ENCODE measurements at places on chromosomes 4 and X. TPM values are rescaled to one million over a fixed set of nuclear protein-coding genes. Genes with fewer than 3 reads are reported as not detected.

DNA sequence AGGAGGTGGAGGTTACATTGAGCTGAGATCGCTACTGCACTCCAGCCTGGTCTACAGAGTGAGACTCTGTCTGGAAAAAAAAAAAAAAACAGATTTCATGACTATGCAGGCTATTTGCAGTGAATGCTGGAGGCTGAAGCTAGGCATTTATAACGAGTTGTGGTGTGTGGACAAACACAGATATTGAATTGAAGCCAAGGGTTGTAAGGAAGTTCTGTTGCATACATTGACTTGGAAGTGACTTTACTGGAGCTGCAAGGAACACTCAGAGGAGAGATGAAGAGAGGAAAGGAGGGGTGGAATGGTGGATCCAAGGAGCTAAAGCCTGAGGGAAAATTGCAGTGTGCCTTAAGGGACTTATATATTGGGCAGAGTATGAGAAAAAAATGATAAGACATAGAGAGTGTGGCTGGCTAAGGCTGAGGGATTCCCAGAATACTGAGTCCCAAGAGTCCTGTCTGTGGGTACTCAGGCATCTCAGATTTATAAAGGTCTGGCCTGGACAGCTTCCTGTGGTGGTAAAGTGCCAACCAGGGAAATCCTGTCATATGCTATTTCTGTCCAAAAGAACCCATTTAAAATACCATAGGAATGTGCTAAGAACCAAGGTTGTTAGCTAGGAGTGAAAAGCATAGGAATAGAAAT, 87.8 kb upstream of the GUCY1A1 start:
- DNase-seq, result no peak

- DNase-seq, result no peak
Observed at GRCh38 chr4:79613269-79613935, 205.4 kb upstream of the GK2 start.

DNA sequence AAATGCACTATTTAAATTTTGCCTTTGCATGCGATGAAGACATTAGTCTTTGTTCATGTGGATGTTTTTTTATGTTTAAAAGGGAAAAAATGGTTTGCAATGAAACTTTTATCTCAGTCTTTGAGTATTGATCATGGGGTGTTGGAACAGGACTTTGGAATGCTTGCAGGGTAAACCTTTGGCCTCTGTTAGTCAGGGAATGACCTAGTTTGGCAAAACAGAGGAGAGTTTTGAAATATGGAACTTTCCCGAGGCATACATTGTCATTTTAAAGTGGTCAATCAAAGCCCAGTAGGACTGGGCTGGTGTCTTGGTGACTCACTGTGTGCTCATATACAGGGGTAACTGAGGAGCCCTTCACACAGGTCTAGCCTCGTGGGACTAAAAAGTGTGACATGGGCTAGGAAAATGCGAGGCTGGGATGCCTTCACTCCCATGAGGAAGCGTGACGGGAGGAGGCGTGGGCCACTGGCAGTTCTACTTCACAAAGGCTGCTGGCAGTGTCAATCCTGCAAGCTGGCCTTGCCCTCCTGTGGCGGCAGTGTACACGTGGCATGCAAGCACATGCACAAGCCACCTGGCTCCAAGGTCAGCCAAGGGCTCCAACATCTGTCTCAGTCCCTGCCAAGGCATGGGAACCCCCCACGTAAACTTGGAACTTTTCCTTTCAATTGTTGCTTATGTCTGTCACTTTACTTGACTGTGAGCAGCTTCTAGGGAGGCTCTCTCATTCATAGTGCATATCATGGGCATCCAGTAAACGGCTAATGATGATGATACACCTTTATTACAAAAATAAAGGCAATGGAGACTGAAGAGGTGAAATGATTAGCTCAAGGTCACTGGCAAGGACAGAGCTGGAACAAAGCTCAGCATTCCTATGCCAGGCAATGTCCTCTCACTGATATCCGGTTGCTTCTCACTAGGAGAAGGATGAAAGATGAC, 5.2 kb upstream of the F11 start:
- peak; percentile 22 for DNase-seq

- no peak for DNase-seq
Observed at GRCh38 chr4:177448850-177449249, 6.6 kb upstream of the AGA start.

DNA sequence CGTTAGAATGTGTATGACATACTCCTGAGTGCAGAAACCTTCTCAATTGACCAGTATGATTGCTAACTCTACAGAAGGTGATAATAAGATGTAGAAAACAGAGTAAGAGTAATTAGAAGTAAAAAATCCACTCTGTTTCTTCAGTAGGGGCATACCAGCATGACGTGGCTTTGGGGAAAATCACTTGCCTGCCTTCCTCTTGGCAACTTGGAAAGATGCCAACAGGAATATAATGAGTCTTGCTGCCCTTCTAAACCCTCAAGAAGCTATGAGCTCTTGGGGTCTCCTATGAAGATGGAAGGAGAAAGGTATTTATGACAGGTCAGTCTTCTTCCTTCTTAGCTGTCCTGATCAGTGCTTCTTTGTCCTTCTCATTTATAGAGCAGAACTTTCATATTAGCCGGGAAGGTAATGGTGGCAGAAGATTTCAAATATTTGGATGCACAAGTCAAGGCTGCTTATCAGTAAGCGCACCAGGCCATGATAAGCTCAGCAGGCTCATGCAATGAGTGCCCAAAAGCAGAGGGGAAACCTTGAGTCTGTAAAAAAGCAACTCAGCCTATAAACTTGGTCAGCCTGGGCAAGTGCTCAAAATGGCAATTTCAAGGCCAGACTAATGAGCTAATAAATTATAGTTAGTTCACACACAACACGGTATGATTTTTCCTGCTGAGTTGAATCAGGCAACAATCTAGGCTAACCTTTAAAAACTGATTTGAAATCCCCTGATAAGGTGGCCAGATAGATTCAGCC, 69.7 kb upstream of the PPARGC1A start:
- DNase-seq, result no peak

DNA sequence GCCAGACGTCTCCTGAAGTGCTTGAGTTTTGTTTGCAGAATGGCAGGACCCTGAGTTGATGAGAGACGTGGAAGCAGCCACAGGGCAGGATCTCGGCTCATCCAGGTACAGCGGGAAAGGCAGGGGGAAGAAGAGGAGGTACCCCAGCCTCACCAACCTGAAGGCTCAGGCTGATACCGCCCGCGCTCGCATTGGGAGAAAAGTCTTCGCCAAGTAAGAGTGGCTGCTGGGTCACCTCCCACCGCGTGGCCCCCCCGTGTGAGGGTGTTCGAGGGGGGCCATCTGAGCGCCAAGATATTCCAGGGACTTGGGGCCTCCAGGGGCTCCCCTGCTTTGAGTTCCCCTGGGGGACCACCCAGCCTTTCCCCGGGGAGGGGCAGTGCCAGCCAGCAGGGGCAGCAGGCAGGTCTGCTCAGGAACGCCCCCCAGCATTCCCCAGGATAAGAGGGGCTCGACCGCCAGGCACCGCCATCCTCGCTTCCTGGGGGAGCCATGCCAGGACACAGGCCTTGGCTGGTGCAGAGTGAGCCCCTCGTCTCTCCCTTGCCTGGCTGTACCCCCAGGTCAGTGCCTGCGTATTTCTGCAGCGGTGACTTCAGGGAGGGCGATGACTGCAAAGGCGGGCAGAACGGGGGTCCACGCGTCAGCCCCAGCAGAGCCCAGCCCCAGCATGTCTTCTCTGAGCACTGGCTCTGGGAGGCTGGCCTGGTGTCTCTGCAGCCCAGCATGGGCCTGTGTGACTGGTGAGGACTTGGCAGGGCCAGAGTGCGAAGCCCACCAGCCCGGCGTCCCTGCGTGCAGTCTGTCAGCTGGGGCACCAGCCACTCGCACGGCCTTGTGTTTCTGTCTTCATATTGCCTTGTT, 22.3 kb downstream of the NKX1-1 start:
- DNase-seq, result no peak

DNA sequence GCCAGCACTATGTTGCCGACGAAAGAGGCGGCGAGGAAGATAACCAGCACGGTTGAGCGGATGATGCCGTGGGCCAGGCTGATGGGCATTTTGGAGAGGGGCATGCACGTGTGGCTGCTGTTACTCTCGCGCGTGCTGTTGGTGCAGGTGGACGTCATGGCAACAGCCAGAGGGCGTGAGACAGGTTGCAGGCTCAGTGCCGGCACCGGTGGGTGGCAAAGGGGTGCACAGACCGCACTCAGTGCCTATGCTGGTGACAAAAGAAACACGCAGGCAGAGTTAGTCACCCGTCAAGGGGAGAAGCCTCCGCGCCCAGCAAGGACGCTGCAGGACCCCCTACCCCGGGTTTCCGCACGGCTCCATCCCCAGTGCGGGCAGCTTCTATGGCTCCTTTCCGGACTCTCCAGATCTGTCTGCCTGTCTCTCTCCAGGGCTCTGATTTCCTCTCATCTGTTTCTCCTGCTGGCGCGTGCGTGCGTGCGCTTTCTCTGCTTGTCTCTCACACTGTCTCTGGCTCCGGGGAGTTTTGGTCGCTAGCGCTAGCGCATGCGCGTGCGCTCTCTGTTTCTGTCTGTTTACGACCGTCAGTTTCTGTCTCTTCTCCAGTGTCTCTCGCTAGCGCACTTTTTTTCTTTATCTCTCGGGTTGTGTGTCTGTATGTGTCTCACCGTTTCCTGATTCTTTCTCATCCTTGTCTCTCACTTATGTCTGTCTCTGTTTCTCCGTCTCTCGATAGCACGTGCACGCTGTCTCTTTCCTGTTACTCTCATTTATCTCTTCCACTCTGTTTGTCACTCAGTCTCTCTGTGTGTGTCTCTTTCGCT, 2.1 kb downstream of the GPR101 start:
- DNase-seq, result no peak

DNA sequence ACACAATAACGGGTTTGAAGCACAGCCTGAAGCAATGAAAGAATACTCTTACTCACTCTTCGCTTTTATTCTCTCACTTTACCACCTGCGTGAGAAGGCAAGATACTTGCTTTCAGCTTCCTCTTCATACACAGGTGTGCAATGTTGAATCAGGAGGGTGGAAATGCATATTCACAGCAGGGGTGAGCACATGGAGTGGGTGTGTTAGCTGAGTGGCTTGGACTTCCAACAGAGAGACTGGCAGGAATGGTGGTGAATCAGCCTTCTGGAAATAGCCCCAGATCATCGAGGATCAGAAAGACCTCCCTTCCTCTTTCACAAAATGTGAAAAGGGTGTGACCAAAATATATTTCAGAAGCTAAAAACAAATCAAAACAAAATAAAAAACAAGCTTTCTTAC, 521.2 kb downstream of the STIM2 start:
- DNase-seq, result no peak

GRCh38 chr4:37631551-37631950, 54.6 kb downstream of the RELL1 start:
- peak; percentile 22 for DNase-seq

DNA sequence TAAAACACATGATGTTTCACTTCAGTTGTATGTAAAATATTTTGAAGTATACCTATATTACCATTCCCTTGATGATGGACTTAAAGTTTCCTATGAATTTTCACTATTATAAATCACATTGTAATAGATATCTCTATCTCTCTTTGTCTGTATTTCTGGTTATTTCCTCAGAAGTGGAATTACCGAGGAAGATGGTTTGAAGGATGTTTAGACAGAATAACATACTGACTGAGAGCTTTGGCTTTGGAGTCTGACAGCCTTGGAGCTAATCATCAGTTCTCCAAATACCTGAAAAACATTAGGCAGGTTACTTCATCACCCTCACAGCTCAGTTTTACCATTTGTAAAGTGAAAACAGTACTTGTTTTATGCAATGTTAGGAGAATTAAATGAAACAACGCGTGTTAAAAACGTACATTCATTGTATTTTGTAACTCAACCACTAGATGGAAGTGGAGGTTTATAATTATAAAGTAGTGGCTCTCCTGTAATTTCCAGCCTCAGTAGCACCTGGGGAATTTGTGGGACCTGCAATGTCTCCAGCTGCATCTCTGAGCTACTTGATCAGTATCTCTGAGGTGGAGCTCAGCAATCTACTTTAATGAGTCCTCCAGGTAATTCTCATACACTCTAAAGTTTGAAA, 14.3 kb downstream of the JCHAIN start:
- no peak for DNase-seq

- DNase-seq, result no peak
Observed at GRCh38 chr4:128793859-128794672, 15.4 kb upstream of the JADE1 start.

- DNase-seq, result no peak
Observed at GRCh38 chr4:42442601-42443000, 45.3 kb downstream of the SHISA3 start.

DNA sequence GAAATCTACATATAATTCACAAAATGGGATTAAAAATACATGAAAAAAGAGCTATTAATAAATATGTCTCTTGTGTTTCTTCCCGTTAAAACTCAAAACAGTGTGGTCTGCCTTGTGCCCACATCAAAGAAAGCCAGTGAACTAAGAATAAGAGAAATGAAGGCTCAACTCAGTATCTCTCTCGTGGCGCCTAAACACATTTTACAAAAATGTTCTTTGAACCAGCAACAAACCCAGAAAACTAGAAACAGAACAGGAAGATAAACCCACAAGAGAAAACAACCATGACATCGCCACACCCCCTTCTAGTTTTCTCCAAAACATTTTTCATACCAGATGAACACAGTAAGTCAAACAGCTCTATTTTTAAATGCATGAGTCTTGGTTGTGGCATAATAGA, 130.1 kb downstream of the DCHS2 start:
- no peak for DNase-seq

- DNase-seq, result no peak
Observed at GRCh38 chr4:44651425-44651824, at the start of gene YIPF7. Gene YIPF7, minus strand, starts transcription at chr4:44651625. Its CDS starts 1,525 bp downstream, at chr4:44650100.

- no peak for DNase-seq
Observed at GRCh38 chr4:106414366-106414765, 45.8 kb upstream of the GIMD1 start.

- DNase-seq, result no peak
Observed at GRCh38 chrX:13702111-13702789, 13.3 kb downstream of the RAB9A start.

DNA sequence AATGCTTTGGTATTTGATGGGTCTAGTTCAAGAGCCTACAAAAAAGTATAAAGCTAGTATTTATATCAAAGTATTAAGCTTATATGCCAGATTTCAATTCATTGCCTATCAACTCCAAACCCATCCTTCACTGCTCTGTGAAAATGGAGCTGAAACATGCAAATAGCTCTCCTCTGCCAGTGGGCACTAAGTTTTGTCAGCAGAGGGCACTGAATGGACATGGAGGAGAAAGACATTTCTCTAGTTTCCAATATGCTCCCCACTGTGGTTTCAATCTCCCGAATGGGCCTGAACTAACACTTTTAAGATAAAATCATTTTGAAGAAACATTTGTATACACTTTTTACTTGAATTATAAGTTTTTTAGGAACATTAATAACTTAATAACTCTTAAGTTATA, 12.4 kb downstream of the PPID start:
- DNase-seq, result no peak

DNA sequence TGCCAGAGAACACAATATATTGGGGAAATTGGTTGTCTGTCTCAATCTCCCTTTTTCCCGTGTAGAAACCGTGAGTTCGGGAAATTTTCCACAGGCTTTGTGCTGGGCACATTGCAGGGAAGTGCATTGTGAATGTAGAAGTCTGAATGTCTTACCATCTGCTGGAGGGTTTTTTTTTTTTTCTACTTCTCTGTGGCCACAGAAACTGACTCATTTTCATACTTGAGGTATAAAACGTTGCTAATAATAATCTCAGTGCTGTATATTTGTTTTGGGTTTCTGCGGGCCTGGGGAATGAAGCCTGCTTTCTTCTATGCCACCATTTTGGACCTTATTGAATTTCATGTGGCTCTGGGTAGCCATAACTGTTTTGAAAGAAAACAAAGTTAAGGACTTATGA, 1001.2 kb downstream of the STIM2 start:
- no peak for DNase-seq

Gene MAP3K15
- total RNA-seq, result 0.44 TPM

Gene NUP62CL
- 3.0 TPM for total RNA-seq

Gene COL25A1
- total RNA-seq, result 0.79 TPM

Gene CRMP1
- total RNA-seq, result 5.7 TPM

Gene EFNB1
- 23.7 TPM for total RNA-seq

Gene SPIN4
- total RNA-seq, result 2.1 TPM

Gene CD99
- total RNA-seq, result 298 TPM
